Small intestine (tissue), 16 donors: ENCODE measurements at places on chromosomes 1 and 21.

DNA sequence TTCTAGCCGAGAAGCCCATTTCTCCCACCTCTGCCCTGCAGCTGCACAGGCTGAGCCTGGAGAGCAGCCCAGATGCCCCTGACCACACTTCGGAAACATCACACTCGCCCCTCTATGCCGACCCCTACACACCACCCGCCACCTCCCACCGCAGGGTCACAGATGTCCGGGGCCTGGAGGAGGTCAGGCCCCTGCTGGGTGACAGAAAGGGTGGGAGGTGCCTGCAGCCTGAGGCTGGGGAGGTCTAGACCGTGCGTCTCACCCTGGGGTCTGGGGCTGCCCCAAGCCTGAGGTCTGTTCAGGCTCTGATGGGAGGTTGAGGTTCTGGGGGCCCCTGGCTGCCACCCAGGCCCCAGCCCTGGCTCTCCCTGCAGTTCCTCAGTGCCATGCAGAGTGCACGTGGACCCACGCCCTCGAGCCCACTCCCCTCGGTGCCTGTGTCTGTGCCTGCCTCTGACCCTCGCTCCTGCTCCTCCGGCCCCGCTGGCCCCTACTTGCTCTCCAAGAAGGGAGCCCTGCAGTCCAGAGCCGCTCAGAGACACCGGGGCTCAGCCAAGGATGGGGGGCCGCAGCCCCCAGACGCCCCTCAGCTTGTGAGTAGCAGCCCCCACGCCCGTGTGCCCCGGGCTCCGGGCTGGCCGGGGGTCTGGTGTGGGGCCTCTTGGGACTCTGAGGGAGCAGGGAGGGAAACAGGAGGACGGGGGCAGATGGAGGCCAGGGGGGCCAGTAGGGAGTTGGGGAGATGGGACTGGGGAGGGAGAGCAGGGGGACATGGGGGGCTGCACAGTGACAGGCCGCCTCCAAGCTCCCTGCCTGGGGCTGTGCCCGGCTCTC is 7.4 kb downstream of the PLEKHN1 start:
- no peaks in the 10 kb centered on the region for H3K36me3 ChIP-seq
- H3K27ac ChIP-seq = no peak overlapping the region
- H3K4me1 ChIP-seq = no peaks in the 10 kb centered on the region
- DNase-seq = no peak
- H3K27me3 ChIP-seq = no peaks in the 10 kb centered on the region

DNA sequence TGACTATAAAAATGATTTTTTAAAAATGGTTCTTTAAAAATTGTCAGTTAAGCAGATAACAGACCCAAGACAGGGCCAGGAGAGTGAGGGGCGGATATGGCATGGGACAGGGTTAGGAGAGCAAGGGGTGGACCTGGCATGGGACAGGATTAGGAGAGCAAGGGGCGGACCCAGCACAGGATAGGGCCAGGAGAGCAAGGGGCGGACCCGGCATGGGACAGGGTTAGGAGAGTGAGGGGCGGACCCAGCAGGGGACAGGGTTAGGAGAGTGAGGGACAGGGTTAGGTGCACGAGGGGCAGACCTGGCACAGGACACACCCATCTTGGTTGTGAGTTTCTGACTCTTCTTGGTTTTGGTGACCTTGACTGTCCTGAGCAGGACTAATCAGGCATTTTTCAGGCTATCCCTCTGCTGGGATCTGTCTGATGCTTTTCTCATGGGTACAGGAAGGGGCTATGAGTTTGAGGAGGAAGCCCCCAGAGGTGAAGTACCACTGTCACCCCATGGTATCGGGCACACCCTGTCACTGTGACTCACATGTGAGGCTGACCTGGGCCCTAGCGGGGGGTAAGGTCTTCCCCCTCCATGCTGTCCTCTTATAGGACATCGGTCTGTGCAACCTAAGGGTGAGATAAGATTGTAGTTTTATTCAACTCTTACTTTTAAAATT is 159.0 kb upstream of the COL6A1 start:
- H3K27me3 ChIP-seq = no peaks in the 10 kb centered on the region
- no peak for DNase-seq
- H3K27ac ChIP-seq = no peak overlapping the region
- no peak overlapping the region for H3K4me3 ChIP-seq
- H3K4me1 ChIP-seq = no peaks in the 10 kb centered on the region
- no peaks in the 10 kb centered on the region for H3K36me3 ChIP-seq

GRCh38 chr1:1136547-1137230 is 20.8 kb upstream of the C1orf159 start:
- peaks cover 31% of the 10 kb centered on the region for H3K4me1 ChIP-seq
- H3K4me3 ChIP-seq = peak overlapping the region; percentile 49
- H3K36me3 ChIP-seq = no peaks in the 10 kb centered on the region

DNA sequence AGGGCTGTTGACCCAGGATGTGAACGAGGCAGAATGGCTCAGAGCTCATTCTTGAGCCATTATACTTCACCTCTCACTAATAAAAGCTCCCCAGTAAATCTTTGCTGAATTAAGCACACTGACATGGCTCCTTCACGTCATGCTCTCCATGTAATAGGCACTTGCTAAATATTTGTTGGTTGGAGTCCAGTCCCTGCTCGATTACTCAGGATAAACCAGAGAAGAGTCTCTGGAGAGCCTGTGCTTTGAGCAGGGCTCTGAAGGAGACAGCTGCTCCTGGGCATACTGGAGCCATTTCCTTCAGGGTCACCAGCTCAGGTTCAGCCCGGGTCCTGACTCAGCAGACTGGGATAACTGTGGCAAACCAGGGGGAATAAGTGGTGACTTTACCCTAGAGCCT is 46.9 kb downstream of the HLX start:
- no peaks in the 10 kb centered on the region for H3K4me1 ChIP-seq
- H3K4me3 ChIP-seq = no peak overlapping the region
- H3K36me3 ChIP-seq = no peaks in the 10 kb centered on the region
- DNase-seq = no peak
- H3K27ac ChIP-seq = no peak overlapping the region

- H3K4me3 ChIP-seq = no peak overlapping the region
- H3K27me3 ChIP-seq = no peaks in the 10 kb centered on the region
- peak; percentile 45 for DNase-seq
- peaks cover 6% of the 10 kb centered on the region for H3K4me1 ChIP-seq
- H3K27ac ChIP-seq = peak overlapping the region; percentile 73
Observed at GRCh38 chr1:94863919-94864318, 43.8 kb downstream of the SLC44A3 start.

DNA sequence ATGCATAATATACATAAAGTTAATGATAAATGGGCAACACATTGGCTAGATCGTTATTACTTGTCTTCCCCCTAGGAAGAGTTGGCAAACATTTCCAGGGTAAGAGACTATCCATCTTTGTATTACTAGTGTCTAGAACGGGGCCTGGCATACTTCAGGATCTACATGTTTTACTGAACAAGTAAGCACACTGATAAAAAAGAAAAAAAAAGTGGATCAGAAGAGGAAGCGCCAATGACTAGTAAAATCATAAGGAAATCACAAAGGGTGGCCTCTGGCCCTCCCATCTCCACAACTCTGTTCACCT is 482 bp downstream of the TM2D1 start:
- DNase-seq = no peak
- peak overlapping the region; percentile 87 for H3K27ac ChIP-seq
- no peaks in the 10 kb centered on the region for H3K36me3 ChIP-seq
- peak overlapping the region; percentile 77 for H3K4me3 ChIP-seq
- no peaks in the 10 kb centered on the region for H3K27me3 ChIP-seq
- H3K4me1 ChIP-seq = peaks cover 2% of the 10 kb centered on the region

DNA sequence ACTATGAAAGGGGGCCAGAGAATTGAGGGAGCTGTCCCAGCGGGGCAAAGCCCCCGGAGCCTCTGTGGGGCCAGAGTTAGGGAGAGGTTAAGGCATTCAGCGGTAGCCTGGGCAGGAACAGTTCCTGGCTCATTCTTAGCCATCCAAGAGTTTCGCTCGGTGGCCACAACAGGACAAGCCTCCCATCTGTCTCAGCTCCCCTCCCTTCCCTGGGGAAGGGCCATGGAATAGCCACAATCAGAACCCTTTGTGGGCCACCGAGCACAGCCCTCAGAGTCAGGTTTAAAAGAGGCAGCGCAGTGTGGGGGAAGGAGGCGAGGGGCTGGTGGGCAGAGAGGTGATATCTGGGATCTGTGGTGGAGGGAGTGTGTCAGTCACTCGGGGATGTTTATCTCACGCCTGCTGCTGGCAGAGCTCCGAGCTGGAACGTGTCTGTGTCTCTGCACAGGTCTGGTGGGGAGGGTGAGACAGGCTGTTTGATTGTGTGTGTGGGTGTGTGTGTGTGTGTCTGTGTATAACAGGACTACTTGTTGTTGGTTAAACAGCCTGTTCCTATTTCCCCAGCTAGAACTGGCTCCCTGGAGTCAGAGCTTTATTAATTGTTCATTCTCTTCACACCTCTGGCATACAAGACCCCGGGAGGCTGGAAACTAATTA is 49.6 kb upstream of the GOLT1A start:
- H3K27ac ChIP-seq = no peak overlapping the region
- no peak for DNase-seq
- H3K4me1 ChIP-seq = peaks cover 29% of the 10 kb centered on the region
- H3K4me3 ChIP-seq = no peak overlapping the region
